ENCODE measurements at places on chromosomes 2 and 18. TPM values are rescaled to one million over a fixed set of nuclear protein-coding genes. Genes with fewer than 3 reads are reported as not detected.

HOXD13 gene
- total RNA-seq, result 32.7 TPM

- no peaks in the 10 kb centered on the region for H3K4me1 ChIP-seq
- no peak overlapping the region for H3K27ac ChIP-seq
- no peaks in the 10 kb centered on the region for H3K36me3 ChIP-seq
- H3K4me3 ChIP-seq, result no peak overlapping the region
- H3K27me3 ChIP-seq, result no peaks in the 10 kb centered on the region
These were observed 72.9 kb downstream of the BIN1 start for GRCh38 chr2:127034051-127034450.

GRCh38 chr2:178320011-178320585, 125.8 kb downstream of the OSBPL6 start:
- no peak overlapping the region for H3K27ac ChIP-seq
- no peak overlapping the region for H3K4me3 ChIP-seq
- no peak for DNase-seq
- H3K36me3 ChIP-seq, result no peaks in the 10 kb centered on the region
- no peaks in the 10 kb centered on the region for H3K27me3 ChIP-seq
- no peaks in the 10 kb centered on the region for H3K4me1 ChIP-seq

- H3K4me1 ChIP-seq, result no peaks in the 10 kb centered on the region
- no peaks in the 10 kb centered on the region for H3K36me3 ChIP-seq
- peaks cover 17% of the 10 kb centered on the region for H3K27me3 ChIP-seq
- H3K4me3 ChIP-seq, result no peak overlapping the region
- peak; percentile 36 for DNase-seq
These were observed 163.9 kb downstream of the CDH2 start for GRCh38 chr18:28013066-28013465.

DNA sequence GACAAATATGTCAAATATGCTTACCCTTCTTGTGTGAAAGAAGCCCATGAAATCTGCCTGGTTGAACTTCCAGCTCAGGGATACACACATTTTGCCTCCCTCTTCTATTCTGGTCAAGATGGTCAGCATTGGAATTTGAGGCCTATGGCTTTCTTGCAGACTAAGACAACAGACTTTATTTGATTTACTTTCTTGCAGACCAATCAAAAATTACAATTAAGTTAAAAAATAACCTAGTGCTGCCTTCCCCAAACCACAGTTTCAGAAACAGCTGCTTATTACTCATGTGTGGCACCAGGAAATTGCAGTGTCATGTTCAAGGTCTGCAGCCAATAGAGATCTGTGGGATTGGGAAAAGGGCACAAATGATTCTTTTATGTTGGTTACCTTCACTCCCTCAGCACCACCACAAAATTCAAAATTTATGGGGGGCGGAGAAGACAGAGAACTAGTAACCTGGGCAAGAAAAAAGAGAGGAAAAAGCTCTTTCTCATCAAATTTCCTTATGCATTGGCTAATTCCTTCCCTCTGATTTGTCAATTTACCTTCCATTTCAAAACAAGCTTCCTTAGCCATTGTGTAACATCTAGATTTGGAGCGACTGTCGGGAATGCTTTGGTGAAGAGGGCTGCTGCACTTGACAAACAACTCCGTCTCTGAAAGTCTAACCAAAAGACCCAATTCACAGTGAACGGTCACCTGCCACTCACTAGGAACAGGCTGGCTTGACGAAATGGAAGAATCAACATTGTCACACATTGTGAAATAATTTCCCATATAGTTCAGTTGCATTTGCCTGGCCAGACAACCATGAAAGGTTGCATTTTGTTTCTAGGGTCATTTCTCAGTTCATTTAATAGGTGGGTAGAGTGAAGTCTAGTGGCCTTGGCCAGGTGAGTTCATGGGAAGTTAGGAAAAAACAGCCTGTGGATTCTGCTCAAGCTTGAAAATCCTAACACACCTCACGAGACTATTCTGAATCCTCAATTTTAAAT, 100.4 kb upstream of the FZD5 start:
- no peaks in the 10 kb centered on the region for H3K36me3 ChIP-seq
- no peaks in the 10 kb centered on the region for H3K27me3 ChIP-seq
- no peak for DNase-seq
- H3K4me1 ChIP-seq, result no peaks in the 10 kb centered on the region

DNA sequence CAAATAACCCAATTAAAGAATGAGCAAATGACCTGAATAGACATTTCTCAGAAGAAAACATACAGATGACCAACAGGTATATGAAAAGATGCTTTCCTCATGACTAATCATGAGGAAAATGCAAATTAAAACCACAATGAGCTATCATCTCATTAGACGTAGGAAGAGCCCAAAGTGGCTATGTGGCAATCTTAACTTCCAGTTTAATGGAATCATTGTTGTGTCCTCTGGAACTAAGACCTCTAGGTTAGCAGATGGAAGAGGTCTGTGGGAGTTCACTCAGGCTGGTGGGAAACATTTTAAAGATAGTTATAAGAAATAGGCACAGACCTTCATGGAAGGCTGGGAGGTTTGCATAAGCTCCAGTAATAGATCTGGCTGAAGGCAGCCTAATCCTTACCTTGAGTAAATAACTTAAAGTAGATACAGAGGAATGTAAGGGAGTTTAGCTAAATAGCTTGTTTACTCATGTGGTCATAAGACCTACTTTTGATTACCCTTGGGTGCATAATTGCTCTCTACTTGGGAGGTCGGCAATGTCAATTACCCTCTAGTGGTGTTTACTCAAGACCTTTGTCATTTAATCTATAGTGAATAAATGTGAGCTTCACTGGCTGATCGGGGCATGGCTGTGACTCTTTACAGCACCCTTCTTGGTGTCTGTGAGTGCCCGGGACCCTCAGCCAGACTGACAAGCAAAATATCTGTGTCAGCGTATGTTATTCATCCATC, 119.0 kb downstream of the GULP1 start:
- no peak overlapping the region for H3K4me3 ChIP-seq
- no peaks in the 10 kb centered on the region for H3K27me3 ChIP-seq
- no peak for DNase-seq
- H3K27ac ChIP-seq, result no peak overlapping the region
- no peaks in the 10 kb centered on the region for H3K36me3 ChIP-seq

DNA sequence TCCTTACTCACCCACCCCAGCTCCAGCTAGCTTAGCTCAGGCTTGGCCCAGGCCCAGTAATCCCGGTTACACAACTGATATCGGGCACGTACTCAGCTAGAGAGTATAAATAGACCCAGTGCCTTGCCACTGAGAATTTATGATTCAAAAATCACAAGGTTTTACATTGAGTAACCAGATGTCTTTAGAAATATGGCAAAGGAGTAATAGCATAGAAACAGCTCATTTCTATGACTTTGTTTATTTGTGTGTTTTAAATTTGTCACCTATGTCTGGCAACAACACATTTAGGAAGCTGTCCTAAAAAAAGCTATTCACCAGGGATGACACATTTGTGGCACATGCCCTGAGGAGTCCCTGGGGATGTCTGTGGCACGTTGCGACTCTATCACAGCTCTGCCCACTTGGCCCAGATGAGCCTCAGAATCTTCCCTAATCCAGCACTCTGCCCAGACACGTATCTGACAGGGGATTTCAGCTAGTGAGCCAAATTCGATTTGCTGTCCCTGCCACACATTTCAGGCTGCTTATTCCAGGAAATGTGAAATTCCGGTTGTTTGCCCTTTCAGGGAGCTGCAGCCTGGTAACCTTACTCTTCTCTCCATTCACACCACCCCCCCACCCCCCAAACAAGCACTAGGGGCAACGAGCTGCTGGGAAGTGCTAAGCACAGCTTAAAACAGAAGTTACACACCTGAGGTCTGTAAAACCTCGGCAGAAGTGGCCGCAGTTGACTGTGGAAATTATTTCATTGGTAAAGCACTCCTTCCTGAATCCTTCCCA, 85.4 kb upstream of the ZCCHC2 start:
- peaks cover 34% of the 10 kb centered on the region for H3K4me1 ChIP-seq
- no peaks in the 10 kb centered on the region for H3K27me3 ChIP-seq
- H3K27ac ChIP-seq, result no peak overlapping the region
- no peaks in the 10 kb centered on the region for H3K36me3 ChIP-seq
- peak; percentile 40 for DNase-seq

DNA sequence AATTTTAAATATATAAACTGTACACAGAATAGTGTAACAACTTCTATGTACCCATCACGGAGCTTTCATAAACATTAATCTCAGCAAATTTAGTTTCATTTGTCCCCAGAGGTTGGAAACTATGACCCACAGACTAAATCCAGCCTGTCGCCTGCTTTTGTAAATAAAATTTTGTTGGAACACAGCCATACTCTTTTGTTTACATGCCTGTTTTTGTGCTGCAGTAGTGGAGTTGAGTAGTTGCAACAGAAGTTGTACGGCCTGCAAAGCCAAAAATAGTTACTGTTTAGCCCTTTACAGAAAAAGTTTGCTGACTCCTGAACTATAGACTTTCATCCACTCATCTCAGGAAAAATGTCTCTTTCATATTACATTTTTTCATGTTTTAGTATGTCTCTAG, 39.8 kb downstream of the RBM45 start:
- H3K27ac ChIP-seq, result no peak overlapping the region
- H3K4me1 ChIP-seq, result no peaks in the 10 kb centered on the region
- no peak for DNase-seq
- no peaks in the 10 kb centered on the region for H3K36me3 ChIP-seq

DNA sequence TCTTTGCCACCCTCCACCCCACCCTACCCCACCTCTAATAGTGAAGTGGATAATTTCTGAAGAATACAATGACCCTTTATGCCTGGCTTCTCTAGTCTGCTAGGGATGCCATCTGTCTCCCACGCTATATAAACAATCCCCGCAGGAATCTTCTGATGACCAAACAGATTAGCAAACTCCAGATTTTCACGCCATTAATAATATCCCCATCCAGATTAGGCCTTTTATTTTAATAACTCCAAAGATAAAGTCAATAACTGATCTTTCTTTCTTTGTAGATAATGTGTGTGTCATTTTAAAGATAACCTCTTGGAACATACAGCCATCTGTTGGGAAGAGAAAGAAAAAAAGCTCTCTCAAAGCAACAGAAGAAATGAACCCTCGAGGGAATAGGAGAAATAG, 47.9 kb upstream of the CCDC150 start:
- H3K4me1 ChIP-seq, result no peaks in the 10 kb centered on the region
- no peaks in the 10 kb centered on the region for H3K36me3 ChIP-seq
- no peak overlapping the region for H3K4me3 ChIP-seq
- no peak for DNase-seq

TAF1B gene
- 52.8 TPM for total RNA-seq

DNA sequence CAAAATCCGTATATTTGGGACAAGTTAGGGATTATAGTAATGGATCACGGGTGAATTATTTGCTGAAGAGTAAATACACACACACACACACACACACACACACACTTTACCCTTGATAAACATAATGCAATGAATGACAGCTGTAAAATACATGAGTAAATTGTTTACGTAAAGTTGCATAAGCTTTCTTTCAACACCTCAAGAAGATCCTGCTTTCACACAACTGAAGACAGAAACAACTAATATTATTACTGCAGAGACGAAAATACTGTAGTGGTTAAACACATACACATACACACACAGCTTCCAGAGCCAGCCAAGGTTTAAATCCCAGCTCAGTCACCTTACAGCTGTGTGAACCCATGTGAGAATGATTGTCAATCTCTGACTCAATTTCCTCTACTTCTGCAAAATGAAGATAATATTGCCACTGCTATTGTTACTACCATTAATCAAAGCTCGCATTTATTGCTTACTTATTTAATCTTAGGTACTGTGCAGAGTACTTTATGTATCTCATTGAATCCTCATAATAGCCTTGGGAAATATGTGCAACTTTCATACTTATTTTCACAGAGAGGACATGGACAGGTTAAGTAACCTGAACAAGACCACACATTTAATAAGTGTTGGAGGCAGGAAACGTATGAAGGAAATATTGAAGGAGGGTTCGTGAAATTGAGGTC, 50.6 kb upstream of the DOK6 start:
- H3K4me1 ChIP-seq, result no peaks in the 10 kb centered on the region
- no peak overlapping the region for H3K27ac ChIP-seq
- H3K36me3 ChIP-seq, result no peaks in the 10 kb centered on the region
- no peak for DNase-seq
- no peaks in the 10 kb centered on the region for H3K27me3 ChIP-seq

DNA sequence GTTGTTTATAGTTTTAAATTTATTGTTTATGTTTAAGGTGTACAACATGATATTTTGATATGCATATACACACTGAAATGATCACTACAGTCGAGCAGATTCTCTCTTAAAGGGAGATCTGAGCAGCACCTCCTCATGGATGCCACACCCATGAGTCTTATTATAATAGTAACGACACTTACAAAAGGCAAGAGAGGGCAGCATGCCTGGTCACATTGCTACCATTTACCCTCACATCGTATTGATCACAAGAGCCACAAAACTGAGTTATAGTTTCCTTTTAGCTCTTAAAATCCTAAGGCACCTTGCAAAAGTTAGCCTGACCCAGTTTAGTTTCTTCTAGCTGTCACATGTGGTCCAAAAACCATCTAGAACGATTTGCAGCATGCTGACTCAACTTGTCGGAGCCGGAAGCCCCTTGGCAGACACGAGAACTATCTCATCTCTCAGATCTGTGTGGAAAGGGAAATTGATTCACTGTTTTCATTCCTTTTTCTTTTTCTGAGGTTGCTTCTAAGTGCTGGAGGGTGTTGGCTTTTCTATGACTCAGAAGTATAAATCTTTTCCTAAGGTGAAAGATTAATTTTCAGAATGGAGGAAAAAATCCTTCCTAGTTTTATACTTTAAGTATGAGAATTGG, 85.3 kb downstream of the CDC42EP3 start:
- peak overlapping the region; percentile 38 for H3K27ac ChIP-seq
- H3K4me1 ChIP-seq, result peaks cover 55% of the 10 kb centered on the region
- peak; percentile 74 for DNase-seq
- H3K27me3 ChIP-seq, result no peaks in the 10 kb centered on the region

SIX3 gene
- total RNA-seq, result 0.59 TPM

LIMS4 gene
- 2.3 TPM for total RNA-seq

GRCh38 chr18:62767321-62767720, 52.0 kb downstream of the PHLPP1 start:
- no peak for DNase-seq
- H3K36me3 ChIP-seq, result no peaks in the 10 kb centered on the region
- peaks cover 22% of the 10 kb centered on the region for H3K4me1 ChIP-seq
- no peak overlapping the region for H3K4me3 ChIP-seq
- H3K27ac ChIP-seq, result no peak overlapping the region
- no peaks in the 10 kb centered on the region for H3K27me3 ChIP-seq

DNA sequence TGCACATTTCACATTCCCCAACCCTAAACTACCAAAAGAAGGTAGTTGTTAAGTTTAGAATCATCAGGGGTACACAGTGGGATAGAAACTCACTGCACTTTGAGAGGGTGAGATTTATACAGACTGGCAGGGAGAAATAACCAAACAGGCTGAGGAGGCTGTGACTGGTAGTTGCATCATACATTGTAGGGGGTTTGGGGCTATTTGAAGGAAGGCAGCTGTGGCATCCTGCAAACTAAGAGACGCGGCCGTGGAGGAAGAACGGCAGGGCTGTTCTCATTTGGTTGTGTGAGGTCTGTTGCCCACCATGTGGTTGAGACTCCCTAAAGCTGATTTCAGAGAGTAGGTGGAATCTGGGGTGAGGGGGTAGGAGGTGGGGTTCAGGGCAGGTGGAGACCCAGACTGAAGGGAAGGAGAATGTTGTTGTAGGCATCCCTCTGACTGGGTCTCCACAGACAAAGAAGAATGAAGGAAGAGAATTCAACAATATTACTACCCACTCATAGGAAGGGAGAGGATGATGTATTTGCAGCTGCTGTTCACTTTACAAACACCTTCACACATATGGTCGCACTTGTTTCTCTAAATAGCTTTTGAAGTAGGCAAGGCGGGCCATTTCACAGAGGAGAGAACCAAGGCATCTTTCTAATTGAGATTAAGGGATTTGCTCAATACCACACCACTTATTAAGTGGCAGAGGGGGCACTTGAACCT, 170.9 kb upstream of the SIX2 start:
- no peak overlapping the region for H3K27ac ChIP-seq
- peaks cover 8% of the 10 kb centered on the region for H3K27me3 ChIP-seq
- DNase-seq, result no peak

OTX1 gene
- total RNA-seq, result 2.1 TPM

OBSL1 gene
- 46.6 TPM for total RNA-seq

MPHOSPH10 gene
- total RNA-seq, result 66.3 TPM

INSIG2 gene
- total RNA-seq, result 15.3 TPM

Data from A673 (cell line).